Endothelial cell (in vitro differentiated cells): ENCODE measurements at places on chromosomes 7 and 10. TPM values are rescaled to one million over a fixed set of nuclear protein-coding genes. Genes with fewer than 3 reads are reported as not detected.

GRCh38 chr10:103649654-103650423 is 156.3 kb downstream of the NEURL1 start:
- DNase-seq: no peak

- DNase-seq: no peak
Observed at GRCh38 chr10:87841186-87841585, 22.1 kb downstream of the KLLN start.

The ZMYND11 gene
- 41.6 TPM for total RNA-seq

The TRPV5 gene
- total RNA-seq: not detected

DNA sequence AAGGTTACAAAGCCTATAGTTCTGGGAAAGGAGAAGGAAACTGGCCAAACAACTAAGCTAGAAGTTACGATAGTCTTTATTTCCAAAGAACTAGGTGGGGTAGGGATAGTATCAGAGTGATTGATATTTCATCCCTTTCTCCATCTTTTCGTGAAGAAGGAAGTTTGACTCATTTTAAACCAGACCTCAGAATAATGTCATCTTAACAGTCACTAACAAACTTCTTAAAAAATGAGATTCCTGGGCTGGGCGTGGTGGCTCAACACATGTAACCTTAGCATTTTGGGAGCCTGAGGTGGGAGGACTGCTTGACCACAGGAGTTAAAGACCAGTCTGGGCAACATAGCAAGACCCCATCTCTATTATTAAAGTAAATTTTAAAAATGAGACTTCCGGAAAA is 69.4 kb downstream of the ARL4A start:
- no peak for DNase-seq

DNA sequence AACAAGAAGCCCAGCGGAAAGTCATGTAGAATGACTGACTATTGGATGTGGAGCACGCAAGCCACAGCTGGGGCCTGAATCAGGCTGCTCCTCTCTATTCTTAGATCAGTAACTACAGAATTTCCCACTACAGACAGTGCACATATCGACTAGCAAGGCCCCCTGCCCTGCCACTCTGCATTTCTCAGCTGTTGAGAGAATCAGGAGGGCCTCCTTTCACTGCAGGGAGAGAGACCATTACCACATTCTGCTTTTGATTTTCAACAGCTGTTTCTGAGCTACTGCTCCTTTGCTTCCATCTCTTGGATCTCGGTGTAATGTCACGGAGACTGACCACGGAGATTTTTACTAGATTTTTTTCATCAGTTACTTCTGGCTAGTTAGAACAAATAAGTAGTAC is 73.8 kb downstream of the PON1 start:
- DNase-seq: no peak

DNA sequence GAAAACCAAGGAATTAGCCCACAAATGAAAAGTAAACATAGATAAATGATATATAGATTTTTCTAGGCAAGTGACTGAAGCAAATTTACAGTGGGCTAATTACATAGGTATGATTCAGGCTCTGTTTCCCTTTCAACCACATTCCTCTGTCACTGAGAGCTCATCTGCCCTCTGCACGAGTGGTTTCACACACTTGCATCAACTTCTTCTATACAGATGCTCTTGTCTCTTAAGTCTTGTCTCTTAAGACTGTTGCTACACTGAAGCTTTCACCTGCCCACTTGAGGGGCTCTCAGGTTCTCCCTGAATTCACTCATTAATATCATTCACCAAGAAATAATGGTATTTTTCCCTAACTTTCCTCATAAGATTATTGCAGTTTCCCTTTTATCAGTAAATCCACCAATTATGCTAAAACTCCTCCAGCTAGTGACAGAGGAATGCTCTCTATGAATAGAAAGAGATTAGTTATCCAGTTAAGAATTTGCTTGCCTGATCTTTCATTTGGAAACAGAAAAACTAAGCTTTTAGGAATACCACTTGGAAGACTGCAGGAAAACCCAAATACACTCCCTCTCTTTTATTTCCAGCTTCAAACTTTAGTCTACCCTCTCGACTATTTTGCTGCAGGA is 95.7 kb downstream of the ELAPOR2 start:
- no peak for DNase-seq
